Kasumi-1 (cell line): ENCODE measurements at places on chromosomes 16 and 17.

DNA sequence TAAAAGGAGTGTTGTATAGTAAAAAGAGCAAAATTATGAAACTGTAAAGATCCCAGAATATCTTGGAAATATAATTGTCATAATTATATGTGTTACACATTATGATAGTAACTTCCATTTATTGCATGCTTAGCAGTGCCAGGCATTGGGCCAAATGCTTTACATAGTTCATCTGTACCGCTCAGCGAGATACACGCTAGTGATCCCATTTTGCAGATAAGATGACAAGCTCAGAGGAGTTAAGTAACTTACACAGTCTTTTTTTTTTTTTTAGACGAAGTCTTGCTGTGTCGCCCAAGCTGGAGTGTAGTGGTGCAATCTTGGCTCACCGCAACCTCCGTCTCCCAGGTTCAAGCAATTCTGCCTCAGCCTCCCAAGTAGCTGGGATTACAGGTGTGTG lies 6.8 kb upstream of the EZH1 start:
- DNase-seq = no peak

DNA sequence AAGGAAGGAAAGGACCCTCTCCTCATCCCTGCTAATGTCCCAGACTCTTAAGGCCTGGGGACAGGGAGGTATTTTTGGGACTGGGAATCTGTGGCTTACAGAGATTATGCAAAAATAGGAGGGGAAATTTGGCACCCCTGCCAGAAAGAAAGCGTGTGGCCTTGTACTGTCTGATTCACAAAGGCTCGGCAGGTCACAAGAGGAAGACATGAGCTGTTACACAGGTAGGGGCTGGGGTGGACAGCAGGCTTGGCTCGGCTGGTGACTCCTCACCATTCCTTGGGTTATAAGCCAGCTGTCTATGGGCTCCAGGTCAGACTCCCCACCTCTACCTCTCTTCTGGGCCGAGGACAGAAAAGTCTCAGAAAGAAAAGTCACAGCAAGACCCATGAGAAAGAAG lies 20.7 kb upstream of the SREBF1 start:
- no peak for DNase-seq

DNA sequence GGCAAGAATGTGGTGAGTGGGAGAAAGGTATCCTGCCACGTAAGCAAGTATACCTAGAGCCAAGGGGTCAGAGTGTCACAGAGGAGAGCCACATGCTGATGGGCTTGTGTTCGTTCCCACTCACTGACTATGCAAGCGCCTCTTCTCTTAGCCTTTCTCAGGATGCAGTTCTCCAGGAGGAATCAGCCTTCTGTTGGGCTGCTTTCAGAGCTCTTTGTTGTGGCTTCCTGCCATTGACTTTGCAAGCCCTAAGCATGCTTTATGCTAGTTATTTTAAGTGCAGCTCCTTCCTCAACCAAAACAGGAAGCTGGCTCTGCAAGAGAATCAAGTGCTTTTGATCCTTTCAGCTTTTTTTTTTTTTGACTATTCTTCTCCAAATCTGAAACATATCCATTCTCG lies 66.6 kb downstream of the SIAH1 start:
- peak; percentile 91 for DNase-seq

GRCh38 chr16:1712791-1713261 lies 6.8 kb downstream of the MAPK8IP3 start:
- DNase-seq = peak; percentile 47

DNA sequence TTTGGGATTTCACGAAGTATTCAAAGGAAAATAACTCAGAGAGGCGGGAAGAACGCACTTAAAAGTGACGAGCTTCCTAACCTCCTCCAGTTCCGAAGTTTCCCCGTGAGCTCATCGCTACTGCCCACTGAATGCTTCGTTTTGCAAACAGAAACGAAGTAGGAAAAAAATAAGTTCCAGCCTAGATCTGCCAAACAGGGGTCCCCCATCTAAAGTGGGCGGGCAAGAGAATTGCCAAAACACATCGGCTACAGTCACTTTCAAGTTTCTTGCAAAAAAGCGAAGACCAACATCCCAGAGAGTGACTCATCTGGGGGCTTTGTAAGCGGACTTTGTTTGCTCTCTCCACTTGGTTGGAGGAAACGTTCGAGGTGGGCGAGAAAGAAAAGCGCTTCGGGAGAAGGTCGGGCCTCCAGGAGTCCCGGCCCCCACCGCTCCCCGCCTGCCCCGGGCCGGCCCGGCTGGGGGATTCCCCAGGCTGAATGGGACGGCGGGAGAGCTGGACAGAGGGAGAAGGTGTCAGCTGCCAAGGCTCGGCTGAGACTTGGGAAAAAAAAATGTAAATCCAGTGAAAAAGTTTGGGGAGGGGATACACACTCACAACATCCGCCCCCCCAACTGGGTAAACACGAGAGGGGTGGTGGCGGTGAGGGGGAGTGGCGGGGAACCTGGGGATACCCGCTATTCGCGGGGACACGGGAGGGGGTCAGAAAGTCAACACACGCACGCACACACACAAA lies 1.0 kb downstream of the VEZF1 start:
- peak; percentile 39 for DNase-seq

GRCh38 chr17:79794659-79795511 lies 2.0 kb downstream of the CBX8 start:
- no peak for DNase-seq

DNA sequence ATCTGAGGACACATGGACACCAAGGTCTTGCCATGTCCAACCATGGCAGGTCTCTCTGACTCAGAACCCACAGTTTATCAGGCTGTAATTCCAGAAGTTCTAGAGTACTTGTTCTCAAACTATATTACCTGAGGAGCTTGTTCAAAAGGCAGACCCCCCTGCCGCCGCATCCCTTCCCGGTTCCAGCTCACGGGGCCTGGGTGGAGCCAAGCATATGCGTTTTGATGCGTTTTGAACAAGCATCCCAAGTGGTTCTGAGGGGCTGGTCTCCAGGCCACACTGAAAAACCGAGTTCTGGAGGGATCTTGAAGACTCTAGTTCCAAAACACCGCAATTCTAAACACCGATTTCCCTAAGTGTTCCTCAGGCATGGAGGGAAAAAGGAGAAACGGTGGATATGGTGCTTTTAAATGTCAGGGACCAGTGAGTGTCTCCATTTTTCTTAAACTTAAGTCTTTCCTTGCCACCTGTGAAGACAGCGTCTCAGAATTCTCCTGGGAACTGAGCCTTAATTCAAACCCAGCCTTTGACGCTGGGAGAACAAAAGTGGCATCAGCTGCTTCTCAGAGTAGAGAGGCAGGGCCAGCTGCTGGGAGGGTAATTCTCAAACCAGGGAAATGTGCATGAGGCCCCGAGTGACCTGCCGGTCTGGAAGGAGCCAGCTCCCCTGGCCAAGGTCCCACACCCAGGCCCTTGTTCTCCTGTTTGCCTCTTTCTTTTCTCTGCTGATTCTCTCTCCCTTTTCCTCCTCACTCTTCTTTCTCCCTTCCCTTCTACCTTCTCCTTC lies 84.4 kb upstream of the PLCG2 start:
- no peak for DNase-seq

- DNase-seq = no peak
Measured at GRCh38 chr17:45227101-45227925, 5.6 kb downstream of the FMNL1 start.

DNA sequence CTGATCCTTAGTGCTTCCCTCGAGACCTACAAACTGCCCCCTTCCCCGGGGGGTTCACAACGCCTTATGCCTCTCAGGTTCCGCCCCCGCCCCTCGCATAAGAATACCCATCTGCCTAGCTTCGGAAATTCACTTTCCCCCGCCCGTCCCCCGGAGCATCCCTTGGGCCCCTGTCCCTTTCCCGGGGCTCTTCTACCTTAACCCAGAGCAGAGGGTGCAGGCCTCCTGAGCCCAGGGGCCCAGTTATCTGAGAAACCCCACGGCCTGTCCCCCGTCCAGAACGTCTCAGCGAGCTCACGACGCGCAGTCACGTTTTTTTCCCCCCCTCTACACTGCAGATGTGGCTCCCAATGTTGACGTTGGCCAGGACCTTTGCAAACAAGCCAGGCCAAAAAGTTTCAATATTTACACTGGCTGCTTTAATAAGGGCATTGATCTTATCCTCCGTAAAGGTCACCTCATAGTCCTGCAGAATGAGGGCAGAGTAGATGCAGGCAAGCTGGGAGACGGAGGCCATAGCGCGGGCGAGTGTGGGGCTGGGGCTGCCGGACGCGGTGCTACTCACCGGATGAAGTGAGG lies 1.4 kb upstream of the NBR1 start:
- peak; percentile 47 for DNase-seq

DNA sequence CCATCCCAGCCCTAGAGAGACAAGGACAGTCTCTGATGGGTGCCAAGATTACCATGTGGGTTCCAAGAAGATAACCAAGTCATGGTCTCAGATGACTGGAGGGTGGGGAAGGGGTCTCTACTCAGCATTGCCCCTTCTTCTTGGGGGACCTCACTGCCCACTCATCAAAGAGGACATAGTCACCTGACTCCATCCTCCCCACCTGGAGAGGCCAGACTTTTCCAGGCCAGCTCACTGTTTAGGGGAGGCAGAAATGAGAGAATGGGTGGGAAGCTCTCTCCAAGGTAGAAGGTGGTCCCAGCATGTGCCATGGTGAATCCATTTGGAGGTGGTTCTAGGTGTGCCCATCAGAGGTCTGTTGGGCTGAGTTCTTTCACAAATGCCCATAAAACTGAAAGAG lies 20.7 kb upstream of the IL21R start:
- no peak for DNase-seq

DNA sequence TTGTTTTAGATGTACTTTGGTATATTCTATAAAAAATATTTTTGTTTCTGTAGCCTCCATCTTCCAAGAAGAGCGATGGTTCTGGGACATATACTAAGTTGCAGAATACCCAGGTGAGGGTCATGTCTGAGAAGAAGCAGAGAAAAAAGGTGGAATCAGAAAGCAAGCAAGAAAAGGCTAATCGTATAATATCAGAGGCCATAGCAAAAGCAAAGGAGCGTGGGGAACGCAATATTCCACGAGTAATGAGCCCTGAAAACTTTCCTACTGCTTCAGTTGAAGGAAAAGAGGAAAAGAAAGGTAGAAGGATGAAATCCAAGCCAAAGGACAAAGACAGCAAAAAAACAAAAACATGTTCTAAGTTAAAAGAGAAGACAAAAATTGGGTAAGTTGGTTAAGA lies 154.6 kb downstream of the CHD9 start:
- peak; percentile 40 for DNase-seq

- DNase-seq = no peak
Measured at GRCh38 chr17:10447026-10447931, 22.1 kb downstream of the MYH4 start.

DNA sequence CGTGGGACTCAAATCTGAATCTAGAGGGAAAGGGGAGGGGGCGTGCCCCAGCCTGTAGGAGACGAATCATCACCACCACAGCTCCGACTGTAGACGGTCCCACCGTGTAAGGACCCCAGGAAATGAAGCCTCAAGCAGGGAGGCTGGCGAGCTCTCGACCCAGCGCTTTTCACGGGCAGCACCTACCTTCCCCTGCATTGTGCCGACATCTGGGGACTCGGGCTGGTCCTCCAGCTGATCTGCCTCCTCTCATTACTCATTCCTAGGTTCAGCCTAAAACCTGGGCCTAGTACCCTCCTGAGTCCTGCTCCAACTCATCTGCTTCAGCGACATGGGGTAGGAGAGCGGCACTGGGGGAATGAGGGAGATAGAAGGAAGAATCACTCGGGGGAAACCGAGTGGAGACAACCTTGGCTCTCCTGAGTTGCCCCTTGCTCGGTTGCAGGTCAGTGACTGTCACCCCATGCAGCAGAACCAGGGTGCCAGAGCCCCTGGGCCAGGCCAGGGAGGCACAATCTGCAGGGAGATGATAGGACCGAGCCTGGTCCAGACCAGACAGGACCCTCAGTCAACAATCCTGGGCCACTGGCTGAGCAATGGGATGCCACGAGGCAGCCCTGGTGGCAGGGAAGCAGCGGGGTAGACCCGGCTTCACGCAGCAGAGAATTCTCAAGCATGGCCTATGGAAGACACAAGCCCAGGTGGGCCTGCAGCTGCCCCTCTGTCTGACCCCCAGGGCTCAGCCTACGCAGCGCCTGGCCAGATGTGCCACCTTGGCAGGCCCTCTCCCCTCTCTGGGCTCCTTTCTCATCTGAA lies 833 bp upstream of the BCAR1 start:
- no peak for DNase-seq

GRCh38 chr17:80393241-80393890 lies 21.6 kb upstream of the ENDOV start:
- DNase-seq = no peak

DNA sequence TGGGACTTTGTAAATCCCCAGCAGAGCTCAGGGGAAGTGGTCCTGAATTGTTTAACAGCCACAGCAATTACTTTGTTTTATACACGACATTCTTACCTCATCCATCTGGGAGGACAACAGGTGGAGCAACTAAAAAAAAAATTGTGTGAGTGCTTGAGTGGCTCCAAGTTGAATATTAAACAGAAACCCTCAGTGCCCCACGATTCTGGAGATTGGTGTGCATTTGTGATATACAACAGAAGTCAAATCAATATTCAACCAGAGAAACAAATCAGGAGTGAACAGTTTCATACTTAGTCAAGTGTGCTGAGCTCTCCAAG lies 204.8 kb downstream of the HAPSTR1 start:
- no peak for DNase-seq

- DNase-seq = no peak
Measured at GRCh38 chr17:67500261-67500660, 123.2 kb downstream of the PITPNC1 start.

DNA sequence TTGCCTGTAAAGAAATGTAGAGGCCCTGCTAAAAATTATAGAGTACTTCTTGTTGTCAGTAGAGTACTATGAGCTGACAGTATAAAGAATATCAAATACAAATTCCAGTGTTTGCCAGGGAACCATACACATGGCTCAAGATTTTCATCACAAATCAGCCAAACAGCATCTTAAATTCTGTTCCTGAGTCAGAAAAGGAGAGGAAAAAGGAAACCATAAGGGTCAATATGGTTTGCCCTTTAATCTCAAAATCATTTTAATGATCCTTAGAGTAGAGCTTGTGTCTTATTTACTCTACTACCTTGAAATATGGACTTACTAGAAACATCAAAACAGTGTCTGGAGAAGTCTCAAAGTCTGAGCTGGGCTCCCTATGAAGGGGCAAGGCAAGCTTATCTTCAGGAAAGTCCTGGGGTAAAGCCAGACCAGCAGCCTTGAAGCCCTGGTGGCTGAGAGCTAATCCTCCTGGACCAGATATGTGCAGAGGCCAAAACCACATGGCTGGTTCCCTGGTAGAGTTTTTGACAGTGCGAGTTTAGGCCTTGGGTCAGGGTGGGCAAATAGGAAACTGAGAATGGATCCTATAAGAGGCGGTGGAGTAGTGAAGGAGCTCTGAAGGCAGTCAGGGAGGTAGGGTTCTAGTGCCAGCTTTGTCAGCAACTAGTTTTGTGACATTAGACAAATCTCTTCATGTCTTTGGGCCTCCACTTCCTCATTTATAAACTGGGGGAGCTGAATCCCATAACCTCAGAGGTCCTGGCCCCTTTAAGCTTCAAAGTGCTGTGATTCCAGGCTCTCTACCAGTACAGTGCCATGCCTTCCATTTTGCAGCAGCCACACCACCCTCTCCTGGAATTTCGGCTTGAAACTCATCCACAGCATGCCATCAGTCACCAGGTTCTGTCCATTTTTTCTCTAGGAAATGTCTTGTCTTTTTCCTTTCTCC lies 38.9 kb downstream of the MRTFB start:
- DNase-seq = no peak
